ENCODE measurements at places on chromosomes 1 and 21. TPM values are rescaled to one million over a fixed set of nuclear protein-coding genes. Genes with fewer than 3 reads are reported as not detected.

BRINP2 gene
- total RNA-seq: 0.28 TPM

RSPH1 gene
- 0.14 TPM for total RNA-seq

CLCNKA gene
- total RNA-seq: 0.09 TPM

OR6N1 gene
- total RNA-seq: not detected

HHAT gene
- 3.3 TPM for total RNA-seq

SLC27A3 gene
- total RNA-seq: 16.3 TPM

All from smooth muscle cell of bladder (primary cell).